ENCODE measurements at places on chromosomes 13 and 19. TPM values are rescaled to one million over a fixed set of nuclear protein-coding genes. Genes with fewer than 3 reads are reported as not detected.

DNA sequence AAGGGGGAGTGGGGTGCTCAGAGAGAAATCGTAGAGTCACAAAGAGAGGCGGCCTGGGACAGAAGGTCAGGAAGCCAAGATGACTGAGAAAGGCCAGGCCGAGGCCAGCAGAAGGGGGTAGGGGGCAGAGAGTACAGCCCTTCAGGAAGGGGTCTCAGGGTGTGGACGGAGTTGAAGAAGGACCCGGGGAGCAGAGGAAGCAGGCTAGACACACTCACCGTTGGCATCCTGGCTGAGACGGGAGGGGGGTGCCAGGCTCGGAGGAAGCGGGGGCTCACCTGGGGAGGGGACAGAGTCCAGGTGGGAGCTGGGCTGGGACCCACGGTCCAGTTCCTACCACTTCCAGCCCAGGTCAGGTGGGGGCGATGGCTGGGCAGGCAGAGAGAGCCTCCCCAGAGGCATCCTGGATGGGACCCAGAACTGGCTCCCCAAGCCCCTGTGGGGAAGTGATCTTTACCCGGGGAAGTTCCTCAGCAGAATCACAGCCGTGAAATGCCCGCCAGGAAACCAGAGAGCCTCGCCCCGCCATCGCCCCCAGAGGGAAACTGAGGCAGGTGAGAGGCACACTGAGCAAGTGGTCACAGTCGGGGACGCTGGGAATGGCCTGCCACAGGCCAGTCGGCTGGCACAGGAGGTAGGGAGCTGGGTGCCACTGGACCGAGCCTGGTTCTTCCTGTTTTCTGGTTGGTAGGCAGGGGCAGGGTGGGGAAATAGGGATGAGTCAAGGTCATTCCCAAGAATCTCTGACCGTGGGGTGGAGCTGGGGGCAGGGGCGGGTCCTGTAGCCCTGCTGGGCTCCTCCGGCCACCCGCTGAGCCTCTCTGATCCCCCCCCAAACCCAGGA is 1.4 kb downstream of the MATK start:
- DNase-seq = no peak

DNA sequence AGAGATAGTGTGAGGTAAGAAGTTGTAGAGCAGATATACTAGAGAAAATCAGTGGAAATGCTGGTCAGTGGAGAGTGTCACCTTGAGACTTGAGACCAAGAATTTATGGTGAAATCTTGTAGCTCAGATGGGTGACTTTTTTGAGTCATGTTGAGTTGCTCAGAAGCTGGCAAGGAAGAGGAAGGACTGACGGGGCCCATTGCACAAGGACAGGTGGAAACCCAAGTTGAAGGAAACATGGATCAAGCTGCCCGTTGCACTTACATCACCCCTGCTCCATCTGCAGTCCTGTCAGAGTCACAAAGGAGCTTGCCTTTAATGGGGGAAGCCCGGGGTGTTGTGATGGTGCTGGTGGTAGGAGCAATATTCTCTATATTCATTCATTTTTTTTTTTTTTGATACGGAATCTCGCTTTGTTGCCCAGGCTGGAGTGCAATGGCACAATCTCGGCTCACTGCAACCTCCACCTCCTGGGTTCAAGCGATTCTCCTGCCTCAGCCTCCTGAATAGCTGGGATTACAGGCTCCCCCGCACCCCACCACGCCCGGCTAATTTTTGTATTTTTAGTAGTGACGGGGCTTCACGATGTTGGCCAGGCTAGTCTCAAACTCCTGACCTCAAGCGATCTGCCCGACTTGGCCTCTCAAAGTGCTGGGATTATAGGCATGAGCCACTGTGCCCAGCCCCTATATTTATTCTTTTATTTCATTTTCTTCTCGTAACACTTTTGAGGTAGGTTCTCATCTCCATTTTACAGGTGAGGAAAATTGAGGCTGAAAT is 27.4 kb downstream of the UBAC2 start:
- DNase-seq = no peak

GRCh38 chr19:15464394-15465385 is at the start of gene RASAL3:
TSS of gene RASAL3 (minus strand) at chr19:15464544. CDS start at chr19:15464358, 186 bp downstream.
- no peak for DNase-seq

DNA sequence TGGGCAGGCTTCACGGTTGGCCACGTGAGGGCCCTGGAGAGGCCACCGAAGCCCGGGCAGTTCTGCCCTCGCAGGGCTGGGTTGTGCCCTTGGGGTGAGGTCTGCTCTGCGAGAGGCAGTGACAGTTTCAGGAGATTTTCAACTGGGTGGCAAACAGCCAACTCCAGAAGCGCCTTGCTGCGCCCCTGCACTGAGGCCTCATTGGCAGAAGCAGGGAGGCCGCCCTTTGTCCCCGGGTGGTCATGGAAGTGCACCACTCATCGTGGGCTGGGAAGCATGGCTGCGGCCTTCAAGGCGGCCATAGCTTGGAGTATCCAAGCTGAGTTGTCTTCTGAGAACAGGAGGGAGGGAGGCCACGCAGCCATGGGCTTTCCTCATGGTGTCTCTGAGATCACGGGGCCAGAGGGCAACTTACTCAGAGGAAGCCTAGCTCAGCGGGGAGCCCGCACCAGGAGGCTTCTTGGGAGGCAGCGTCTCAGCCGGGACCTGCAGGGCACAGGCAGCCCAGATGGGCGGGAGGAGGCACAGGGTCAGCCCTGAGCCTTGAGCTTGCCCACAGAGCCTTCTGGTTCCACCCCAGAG is 14.8 kb downstream of the PLEKHJ1 start:
- peak; percentile 54 for DNase-seq

GRCh38 chr19:49488046-49488862 is 846 bp downstream of the RPL13A start:
- DNase-seq = no peak

GRCh38 chr13:79674765-79675515 is 194.0 kb downstream of the NDFIP2 start:
- no peak for DNase-seq

GRCh38 chr19:39401070-39401548 is 5.5 kb upstream of the ZFP36 start:
- DNase-seq = no peak

CCNA1 gene
- total RNA-seq = 0.29 TPM

FFAR1 gene
- not detected for total RNA-seq

STAP2 gene
- 12.1 TPM for total RNA-seq
